Stimulated activated naive B cell treated with anti-CD40 and anti-IgM and Interleukin-4, amounts not matched to agents 10 μg/mL and 1 μg/mL and 100 μg/mL, for 72 hours (primary cell): ENCODE measurements at places on chromosomes 3 and 15.
A peak's percentile ranks its signal among the peaks of the same experiment; 100 is the strongest.

GRCh38 chr3:49882166-49882565 lies 12.5 kb upstream of the CAMKV start:
- H3K27ac ChIP-seq = no peak overlapping the region
- H3K36me3 ChIP-seq = no peaks in the 10 kb centered on the region
- peaks cover 5% of the 10 kb centered on the region for H3K27me3 ChIP-seq
- no peaks in the 10 kb centered on the region for H3K4me1 ChIP-seq
- DNase-seq = no peak

DNA sequence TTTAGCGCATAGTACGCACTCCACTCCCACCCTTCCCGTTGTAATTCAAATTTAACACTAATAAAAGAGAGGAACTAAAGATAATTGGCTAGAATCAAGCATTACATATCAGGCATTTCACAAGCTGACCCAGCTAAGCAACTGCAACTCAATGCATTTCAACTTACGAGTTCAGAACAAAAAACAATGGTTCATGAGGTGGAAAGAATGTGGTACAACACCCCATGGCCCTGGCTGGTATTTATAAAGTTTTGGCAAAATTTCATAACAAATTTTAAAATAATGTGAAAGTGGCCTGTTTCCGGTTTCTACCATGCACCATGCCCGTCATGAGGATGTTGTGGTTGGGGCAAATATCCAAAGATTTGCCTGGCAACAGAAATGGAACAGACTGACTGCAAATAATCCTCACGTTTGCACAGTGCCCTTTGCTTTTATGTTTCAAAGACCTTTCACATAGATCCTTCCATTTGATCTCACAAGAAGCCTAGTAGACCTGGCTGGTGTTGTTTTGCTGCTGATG lies 455.3 kb upstream of the NR2F2 start:
- peaks cover 12% of the 10 kb centered on the region for H3K4me1 ChIP-seq
- H3K27me3 ChIP-seq = no peaks in the 10 kb centered on the region
- no peak overlapping the region for H3K27ac ChIP-seq
- H3K4me3 ChIP-seq = no peak overlapping the region
- DNase-seq = no peak
- H3K36me3 ChIP-seq = no peaks in the 10 kb centered on the region

- no peak overlapping the region for H3K27ac ChIP-seq
- peaks cover under 1% of the 10 kb centered on the region for H3K36me3 ChIP-seq
- no peak for DNase-seq
- no peak overlapping the region for H3K4me3 ChIP-seq
- H3K4me1 ChIP-seq = no peaks in the 10 kb centered on the region
Measured at GRCh38 chr3:46480491-46481195, 15.9 kb upstream of the LTF start.

DNA sequence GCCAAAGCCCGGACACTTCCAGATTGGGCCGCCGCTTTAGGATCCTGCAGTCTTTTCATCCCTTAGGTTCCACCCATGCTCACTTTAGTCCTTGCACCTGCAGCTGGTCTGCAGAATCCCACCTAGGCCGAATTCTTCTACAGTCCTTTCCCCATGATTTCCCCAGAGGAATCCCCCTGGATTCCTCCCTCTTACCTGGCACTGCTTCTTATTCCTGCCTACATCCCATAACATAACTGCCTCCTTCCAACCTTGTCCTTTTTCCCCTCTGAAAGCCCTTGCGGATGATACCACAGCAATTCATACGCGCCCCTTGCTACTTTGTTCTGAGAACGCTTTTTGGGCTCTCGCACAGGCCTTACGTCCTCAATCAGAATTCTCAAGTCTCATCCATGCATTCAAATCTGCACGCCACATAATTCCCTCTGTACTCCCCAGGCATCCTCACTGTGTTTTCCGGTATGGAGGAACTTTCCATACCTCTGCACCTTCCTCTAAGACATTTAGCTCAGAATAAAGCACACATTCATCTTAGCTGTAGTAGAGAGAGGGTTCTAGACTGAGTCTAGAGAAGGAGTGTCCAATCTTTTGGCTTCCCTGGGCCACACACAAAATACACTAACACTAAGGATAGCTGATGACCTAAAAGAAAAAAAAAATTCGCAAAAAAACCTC lies 619 bp downstream of the EIF2AK4 start:
- no peak for DNase-seq
- peaks cover 6% of the 10 kb centered on the region for H3K27me3 ChIP-seq
- H3K4me1 ChIP-seq = peaks cover 55% of the 10 kb centered on the region
- H3K36me3 ChIP-seq = peaks cover 40% of the 10 kb centered on the region
- H3K4me3 ChIP-seq = peak overlapping the region; percentile 88

- no peak overlapping the region for H3K4me3 ChIP-seq
- DNase-seq = no peak
- H3K27ac ChIP-seq = no peak overlapping the region
- peaks cover 9% of the 10 kb centered on the region for H3K27me3 ChIP-seq
- H3K36me3 ChIP-seq = no peaks in the 10 kb centered on the region
Measured at GRCh38 chr3:124078953-124079911, 87.3 kb upstream of the ROPN1 start.

DNA sequence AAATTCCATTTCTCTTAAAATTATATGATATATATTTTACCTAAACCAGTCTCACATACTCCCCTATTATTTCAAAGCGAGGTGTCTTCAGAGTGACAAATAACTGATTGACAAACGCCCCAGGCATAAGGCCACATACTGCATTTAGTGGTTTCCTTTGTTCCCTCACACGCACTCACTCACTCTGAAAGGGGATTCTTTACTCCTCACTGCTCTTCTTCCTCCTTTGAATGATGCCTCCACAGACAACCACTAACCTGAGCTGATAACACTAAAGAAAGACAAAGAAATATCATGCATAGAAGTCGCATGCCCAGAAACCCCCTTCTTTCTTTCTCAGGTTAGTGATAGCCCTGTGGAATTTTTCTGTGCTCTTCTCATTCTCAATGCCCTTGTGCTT lies 24.1 kb upstream of the BBX start:
- H3K4me3 ChIP-seq = no peak overlapping the region
- H3K27ac ChIP-seq = no peak overlapping the region
- no peaks in the 10 kb centered on the region for H3K4me1 ChIP-seq
- H3K27me3 ChIP-seq = no peaks in the 10 kb centered on the region
- DNase-seq = no peak

GRCh38 chr15:59833366-59833765 lies 144.2 kb upstream of the BNIP2 start:
- H3K27me3 ChIP-seq = peaks cover 21% of the 10 kb centered on the region
- H3K27ac ChIP-seq = no peak overlapping the region
- H3K36me3 ChIP-seq = no peaks in the 10 kb centered on the region

DNA sequence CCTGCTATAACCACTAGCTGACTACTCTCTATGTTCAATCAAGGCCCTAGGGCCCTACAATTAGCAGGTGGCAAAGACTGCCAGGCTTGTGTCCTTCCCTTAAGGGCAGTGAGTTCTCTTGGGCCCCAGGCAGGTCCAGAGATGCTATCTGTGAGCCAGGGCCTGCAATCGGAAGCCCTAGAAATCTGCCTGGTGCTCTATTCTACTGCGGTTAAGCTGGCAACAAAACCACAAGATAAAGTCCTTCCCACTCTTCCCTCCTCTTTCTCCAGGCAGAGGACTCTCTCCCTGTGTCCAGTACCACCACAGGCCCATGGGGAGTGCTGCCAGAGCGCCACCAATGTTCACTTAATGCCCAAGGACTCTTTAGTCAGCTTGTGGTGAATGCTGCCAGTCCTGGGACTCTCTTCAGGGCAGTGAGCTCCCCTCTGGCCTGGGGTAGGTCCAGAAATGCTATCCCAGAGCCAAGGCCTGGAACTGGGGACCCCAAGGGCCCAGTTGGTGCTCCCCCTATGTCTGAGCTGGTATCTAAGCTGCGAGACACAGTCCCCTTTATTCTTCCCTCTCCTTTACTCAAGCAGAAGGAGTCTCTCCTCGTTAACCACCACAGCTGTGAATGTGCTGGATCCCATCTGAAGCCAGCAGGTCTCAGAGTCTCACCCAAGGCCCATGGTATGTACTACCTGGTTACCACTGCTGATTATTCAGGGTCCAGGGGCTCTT lies 34.7 kb downstream of the XXYLT1 start:
- H3K27ac ChIP-seq = peak overlapping the region; percentile 31
- peaks cover 29% of the 10 kb centered on the region for H3K36me3 ChIP-seq
- H3K4me1 ChIP-seq = no peaks in the 10 kb centered on the region
- no peaks in the 10 kb centered on the region for H3K27me3 ChIP-seq

DNA sequence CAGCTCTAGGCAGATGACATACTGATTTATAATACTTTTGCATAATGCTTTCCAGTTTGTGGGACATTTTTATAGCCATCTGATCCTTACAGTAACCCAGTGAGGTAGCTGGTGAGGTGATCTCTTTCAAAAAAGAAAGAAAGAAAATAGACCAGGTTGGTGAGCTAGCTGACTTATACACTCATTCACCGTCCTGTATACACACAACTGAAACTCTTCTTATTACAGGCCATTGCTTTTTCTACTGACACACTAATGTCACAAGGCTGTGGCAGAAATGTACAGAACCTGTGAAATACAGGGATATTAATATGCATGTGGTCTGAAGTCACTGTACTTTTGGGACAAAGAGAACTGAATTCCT lies 150.2 kb upstream of the BHLHE40 start:
- peaks cover 96% of the 10 kb centered on the region for H3K4me1 ChIP-seq
- peak overlapping the region; percentile 95 for H3K27ac ChIP-seq
- H3K4me3 ChIP-seq = peak overlapping the region; percentile 49
- no peaks in the 10 kb centered on the region for H3K27me3 ChIP-seq
- no peak for DNase-seq

GRCh38 chr3:94070341-94070911 lies 7.6 kb downstream of the NSUN3 start:
- no peak for DNase-seq
- H3K36me3 ChIP-seq = peaks cover 49% of the 10 kb centered on the region
- peak overlapping the region; percentile 73 for H3K27ac ChIP-seq
- peaks cover 28% of the 10 kb centered on the region for H3K4me1 ChIP-seq
- H3K4me3 ChIP-seq = no peak overlapping the region

- DNase-seq = no peak
- H3K4me1 ChIP-seq = peaks cover 8% of the 10 kb centered on the region
- H3K36me3 ChIP-seq = no peaks in the 10 kb centered on the region
- peaks cover 7% of the 10 kb centered on the region for H3K27me3 ChIP-seq
- no peak overlapping the region for H3K4me3 ChIP-seq
Measured at GRCh38 chr3:30349507-30349906, 256.9 kb upstream of the TGFBR2 start.

- no peak for DNase-seq
- H3K4me3 ChIP-seq = no peak overlapping the region
- H3K27ac ChIP-seq = no peak overlapping the region
- H3K36me3 ChIP-seq = peaks cover 14% of the 10 kb centered on the region
- no peaks in the 10 kb centered on the region for H3K27me3 ChIP-seq
- H3K4me1 ChIP-seq = peaks cover 37% of the 10 kb centered on the region
Measured at GRCh38 chr3:188689101-188689574, 482.6 kb upstream of the TPRG1 start.

DNA sequence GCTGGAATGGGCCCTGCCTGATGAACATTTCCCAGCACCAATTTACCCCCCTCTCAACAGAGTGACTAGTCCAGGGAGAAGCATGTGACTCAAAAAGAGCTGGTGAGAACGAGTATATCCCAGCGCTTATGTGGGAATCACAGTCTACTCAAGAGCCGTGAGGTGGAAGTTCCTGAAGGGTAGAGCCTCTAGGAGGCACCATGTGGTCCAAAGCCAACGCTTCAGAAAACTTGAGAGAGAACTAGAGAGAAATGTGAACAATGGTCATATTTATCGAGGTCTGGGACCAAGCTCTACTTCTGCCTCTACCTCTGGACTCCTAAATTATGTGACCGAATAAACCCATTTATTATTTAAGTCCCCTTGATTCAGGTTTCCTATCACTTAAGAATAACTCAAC lies 111.0 kb upstream of the RAP2B start:
- no peaks in the 10 kb centered on the region for H3K36me3 ChIP-seq
- H3K4me3 ChIP-seq = no peak overlapping the region
- DNase-seq = no peak
- H3K27me3 ChIP-seq = no peaks in the 10 kb centered on the region
- H3K4me1 ChIP-seq = no peaks in the 10 kb centered on the region

DNA sequence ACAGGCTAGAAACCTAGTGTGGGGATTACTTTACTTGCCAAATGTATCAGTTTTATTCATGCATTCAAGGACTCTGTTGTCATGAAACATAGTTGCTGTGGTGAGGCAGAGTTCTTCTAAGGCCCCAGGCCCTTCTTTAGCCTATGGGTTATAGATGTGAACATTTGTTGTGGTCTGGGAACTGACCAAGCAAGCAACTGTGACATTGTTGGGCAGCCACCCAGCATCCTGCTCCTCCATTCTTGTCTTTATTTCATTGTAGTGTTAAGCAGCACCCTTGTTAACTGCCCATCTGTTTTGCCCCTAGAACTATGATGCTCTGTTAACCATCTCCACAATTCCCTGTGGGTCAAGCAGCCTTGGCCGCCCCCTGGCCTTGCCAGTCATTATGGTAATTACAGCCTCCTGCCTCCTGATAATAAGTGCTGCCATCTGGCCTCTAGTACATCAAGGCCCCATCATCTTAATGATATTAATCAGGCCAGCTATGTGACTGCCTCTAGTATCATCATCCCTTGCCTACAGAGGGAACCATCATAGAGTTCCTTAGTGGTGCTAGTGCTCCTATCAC lies 12.2 kb upstream of the IFT57 start:
- no peaks in the 10 kb centered on the region for H3K27me3 ChIP-seq
- H3K4me1 ChIP-seq = peaks cover 8% of the 10 kb centered on the region
- no peak overlapping the region for H3K4me3 ChIP-seq
- no peak for DNase-seq
- H3K36me3 ChIP-seq = peaks cover 2% of the 10 kb centered on the region

DNA sequence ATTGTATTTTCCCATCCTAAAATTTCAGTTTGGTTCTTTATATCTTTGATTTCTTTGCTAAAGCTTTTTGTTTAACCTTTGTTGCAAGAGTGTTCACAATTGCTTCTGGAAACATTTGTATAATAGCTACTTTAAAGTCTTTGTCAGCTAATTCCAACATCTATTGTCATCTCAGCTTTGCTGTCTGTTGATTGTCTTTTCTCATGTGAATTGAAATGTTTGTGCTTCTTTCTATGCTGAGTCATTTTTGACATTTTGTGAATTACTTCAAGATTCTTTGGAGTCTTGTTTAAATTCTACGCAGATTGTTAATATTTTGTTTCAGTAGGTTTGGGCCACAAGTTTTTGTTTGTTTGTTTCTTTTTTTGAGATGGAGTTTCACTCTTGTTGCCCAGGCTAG lies 73.2 kb downstream of the SUCNR1 start:
- DNase-seq = no peak
- H3K4me3 ChIP-seq = no peak overlapping the region
- no peak overlapping the region for H3K27ac ChIP-seq

DNA sequence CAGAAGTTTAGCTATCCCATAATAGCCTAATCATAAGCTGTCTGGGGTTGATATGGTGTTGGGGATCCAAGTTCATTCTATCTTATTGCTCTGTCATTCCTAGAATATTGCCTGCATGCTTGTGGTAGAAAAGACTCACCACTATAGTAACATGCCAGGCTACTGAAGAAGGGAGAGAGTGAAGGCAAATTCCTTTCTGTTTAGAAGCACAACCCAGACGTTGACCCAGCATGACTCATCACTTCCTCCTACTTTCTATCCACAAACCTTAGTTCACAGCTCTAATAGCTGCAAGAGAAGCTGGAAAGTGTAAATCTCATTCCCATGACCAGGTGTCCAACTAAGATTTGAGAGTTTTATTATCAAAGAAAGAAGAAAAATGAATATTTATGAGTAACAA lies 57.8 kb upstream of the NMD3 start:
- H3K27me3 ChIP-seq = peaks cover 3% of the 10 kb centered on the region
- H3K36me3 ChIP-seq = no peaks in the 10 kb centered on the region
